Right atrium auricular region (tissue), 2 donors: ENCODE measurements at places on chromosomes 12 and 14.

DNA sequence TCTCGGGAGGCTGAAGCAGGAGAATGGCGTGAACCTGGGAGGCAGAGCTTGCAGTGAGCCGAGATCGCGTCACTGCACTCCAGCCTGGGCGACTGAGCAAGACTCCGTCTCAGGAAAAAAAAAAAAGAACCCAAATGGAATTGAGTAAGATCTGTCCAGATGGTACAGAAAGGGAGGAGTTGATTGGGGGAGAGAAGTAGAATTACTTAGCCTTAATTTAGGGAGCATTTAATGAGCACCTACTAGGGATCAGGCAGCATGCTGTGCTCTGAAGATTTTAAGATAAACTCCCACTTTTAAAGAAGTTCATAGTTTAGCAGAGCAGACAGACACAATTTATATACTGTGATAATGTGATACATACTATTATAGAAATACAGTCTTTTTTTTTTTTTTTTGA lies 4.5 kb downstream of the RAB5B start:
- DNase-seq: no peak

DNA sequence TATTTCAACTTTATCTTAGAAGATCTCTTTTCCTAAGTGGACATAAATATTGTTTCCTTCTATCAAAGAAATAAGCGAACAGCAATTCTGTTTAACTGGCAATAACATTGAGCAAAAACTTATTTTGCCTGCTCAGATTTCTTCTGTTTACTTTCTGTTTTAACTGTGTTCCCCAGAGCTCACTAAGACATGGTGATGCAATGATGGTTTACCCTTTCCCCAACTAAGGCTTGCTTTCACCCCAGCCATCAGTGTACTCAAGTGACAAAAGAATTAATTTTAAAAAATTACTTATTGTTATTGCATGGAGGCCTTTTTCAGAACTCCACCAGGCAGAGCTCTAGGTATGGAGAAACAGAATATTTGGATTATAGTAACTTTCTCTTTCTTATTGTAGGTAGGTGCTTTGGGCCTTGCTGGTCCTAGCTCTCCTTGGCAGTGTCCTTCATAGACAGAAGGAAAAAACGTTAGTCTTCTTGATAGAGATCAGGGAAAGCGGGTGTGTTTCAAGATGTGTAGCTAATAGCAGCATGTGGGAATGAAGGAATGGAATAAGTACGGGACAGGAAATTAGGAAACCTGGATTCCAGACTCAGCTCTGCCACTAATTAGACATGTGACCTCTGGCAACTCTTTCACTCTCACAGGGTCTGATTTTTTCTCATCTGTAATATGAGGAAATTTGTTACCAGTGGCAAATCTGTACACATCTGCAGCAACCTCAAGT lies 14.6 kb upstream of the DDHD1 start:
- no peak for DNase-seq

DNA sequence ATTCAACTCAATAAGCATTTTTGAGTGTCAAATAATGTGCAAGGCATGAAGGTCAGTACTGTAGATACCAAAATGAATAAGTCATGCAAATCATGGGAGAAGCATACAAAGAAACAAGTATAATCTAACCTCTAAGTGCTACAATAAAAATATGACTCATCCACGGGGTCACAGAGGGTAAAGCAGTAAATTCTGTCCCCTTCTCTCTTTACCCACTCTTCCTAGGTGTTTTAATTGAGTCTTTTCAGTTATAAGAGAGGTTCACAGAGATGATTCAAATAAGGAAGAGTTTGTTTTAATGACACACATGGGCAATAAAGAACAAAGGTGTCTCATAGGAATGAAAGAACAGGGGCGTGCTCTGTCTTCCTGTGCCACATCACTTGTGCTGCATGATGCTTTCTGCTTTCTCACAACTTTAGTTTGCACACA lies 71.5 kb upstream of the DAAM1 start:
- DNase-seq: no peak

GRCh38 chr14:67935371-67935770 lies 115.8 kb downstream of the RAD51B start:
- no peak for DNase-seq

DNA sequence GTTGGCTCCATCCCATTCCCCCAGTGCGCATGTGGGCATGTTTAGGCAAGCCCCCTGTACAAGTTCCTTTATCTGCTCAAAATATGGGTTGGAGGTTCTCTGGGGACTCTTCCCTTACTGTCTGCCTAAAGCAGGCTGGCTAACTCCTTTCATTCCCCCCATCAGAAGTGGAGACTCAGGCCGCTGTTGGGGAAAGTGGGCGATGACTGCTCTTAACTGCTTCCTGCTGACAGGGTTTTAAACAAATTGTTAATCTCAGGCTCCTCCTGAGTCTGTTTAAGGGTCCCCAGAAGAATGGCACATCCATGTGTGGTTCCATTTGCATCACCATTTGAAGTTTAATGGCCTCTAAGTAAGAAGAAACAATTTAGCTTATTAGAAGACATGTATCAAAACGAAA lies 15.4 kb upstream of the FAR2 start:
- no peak for DNase-seq

DNA sequence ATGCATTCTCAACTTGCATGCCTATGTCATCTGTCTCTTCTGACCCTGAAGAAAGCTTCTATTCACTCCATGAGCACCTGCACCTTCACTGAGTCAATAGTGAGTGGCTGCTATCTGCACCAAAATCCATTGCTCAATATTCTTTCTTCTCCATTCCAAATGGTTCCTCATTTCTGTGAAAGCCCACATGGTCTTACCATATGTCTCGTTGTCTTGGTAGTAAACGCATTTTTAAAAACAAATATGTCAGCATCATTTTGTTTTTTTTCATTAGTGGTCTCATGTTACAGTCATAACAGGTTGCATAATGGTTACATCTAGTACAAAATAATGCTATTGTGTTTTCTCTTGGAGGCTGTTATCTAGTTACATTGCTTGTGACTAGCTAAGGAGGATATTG lies 106.9 kb upstream of the CPM start:
- DNase-seq: no peak

DNA sequence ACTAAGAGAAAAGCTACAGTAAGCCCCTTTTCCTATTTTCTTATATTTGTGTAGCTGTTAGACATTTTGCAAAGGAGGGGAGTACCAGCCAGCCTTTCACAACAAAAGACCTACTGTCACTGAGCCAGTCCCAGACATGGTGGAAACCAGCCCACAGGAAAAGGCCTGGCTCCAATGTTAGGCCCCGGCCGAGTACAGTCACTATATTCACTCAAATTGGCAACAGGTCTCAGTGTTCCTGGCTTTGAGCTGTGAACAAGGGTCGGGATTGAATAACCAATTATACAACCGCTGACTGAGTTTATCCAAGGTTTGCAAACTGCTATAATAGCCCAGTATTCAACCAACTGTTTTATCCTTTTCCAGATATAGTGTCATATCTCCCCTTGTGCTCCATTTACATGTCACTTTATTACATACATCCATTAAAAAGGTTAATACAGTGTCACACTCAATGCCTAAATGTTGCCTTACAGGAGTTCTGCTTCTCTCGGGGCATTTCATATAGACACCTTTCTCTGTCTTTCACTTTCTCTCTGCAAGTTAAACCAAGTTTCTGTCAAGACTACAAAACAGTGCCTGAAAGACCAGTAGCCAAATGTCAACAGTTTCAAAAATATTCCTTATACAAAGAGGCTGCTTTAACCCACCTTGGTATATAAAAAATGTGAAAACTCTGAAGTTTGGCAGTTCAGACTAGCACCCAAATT lies 178.1 kb downstream of the SOX5 start:
- peak; percentile 83 for DNase-seq

DNA sequence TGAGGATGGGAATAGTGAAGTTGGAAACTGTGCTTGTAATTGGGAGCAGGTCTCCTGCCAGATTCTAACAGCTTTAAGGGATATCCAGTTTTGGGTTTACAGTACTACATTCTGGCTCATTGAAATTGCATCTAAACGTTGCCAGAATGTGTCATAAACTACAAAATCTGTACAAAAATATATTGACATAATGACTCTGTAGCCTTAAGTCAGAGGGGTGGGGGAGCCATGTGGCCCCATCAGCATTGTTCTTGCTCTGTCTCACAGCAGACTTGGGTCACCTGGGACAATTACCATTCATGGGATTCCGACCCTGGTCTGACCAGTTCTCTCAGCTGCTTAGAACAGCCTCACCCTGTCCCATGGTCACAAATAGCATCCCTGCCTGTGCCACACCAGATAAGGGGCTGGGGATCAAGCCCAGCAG lies 43.3 kb upstream of the MED13L start:
- DNase-seq: no peak

GRCh38 chr14:51507906-51508511 lies 143.7 kb upstream of the FRMD6 start:
- DNase-seq: no peak

- DNase-seq: no peak
Observed at GRCh38 chr12:6235499-6235898, 35.3 kb downstream of the CD9 start.
